ENCODE measurements at places on chromosomes 5 and 9.

- no peak for DNase-seq
Measured at GRCh38 chr5:62931153-62931950, 352.7 kb downstream of the LRRC70 start.

DNA sequence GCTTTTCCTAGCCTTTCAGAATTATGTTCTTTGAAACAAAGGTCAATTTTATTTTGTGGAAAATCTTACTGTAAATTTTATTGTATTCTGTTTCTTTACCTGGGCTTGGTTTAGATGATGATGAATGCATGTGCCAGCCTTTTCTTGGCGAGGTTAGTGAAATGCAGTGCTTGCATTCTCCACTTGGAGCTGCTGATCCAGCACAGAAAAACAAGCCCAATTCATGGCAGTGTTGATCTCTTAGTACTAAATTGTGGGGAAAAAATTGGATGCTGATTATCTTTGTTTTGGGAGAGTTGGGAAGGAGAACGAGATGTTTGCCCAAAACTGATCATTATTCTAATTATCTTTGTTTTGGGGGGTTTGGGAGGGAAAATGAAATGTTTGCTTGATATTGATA is 3.7 kb downstream of the HABP4 start:
- DNase-seq = no peak

DNA sequence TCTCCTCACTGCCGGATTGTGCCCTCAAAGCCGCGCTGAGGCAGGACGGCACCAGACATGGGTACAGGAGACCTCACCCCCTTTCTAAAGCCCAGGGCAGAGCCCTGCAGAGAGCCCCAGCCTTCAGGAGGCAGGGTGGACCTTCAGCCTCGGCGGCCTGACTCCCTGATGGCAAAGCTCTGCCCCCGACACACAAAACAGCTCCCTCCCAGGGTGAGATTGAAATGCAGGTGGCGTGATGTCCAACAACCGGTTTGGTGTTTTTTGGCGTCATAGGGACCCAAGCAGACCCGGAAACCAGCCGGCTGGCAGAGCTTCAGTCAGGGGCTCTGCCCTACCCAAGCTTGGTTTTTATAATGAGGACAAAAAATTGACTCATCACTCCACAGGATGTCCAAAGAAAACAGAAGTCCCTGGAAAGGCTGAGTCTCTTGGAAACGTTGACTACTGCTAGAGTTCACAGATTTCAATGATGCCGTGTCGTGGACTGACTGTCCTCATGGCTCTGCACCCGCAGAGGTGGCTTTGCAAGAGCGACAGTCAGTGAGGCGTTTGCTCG is 275.2 kb upstream of the IRX1 start:
- DNase-seq = no peak

DNA sequence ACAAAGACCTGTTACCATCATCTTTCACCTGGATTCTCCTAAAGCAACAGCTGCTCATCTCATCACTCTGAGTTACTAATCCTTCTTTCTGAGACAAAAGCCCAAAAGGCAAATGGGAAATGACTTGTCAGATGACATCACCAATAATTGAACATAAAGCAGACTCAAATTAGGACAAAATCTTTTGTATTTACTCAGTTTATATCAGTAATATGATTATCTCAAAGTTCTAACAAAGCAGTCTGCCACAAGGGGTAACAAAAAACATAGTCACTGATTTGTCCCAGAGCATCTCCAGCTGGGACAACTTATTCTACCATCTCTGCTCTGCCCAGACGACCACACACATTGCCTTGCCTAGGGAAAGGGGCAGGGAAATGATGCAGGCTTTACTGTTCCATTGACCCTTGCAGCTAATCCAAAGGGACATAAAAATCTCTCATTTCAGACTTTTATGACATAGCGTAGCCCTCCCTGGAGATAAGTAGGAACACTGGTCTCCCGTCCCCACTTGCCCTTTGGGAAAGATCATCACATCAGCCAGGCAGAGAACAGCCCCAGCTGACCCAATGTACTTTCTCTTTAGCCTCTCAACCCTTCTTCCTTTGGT is 249.5 kb upstream of the PTGER4 start:
- DNase-seq = no peak

DNA sequence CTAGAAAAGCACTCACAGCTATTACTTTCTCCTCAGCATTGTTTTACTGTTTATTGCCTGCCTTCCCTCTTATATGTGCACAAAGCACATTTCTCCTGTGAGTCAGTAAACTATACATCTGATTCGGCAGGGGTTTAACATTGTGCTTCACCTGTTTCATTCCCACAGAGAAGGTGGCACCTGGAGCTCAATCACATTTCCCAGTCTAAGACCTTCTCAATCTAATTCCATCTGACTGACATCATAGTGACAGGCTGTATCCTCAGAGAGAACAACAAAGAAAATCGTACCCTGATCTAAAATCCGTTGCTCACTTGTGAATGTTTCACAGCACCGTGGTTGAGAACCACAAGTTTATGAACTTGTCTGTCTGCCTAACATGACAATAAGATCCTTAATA is 92.4 kb upstream of the CAST start:
- no peak for DNase-seq

DNA sequence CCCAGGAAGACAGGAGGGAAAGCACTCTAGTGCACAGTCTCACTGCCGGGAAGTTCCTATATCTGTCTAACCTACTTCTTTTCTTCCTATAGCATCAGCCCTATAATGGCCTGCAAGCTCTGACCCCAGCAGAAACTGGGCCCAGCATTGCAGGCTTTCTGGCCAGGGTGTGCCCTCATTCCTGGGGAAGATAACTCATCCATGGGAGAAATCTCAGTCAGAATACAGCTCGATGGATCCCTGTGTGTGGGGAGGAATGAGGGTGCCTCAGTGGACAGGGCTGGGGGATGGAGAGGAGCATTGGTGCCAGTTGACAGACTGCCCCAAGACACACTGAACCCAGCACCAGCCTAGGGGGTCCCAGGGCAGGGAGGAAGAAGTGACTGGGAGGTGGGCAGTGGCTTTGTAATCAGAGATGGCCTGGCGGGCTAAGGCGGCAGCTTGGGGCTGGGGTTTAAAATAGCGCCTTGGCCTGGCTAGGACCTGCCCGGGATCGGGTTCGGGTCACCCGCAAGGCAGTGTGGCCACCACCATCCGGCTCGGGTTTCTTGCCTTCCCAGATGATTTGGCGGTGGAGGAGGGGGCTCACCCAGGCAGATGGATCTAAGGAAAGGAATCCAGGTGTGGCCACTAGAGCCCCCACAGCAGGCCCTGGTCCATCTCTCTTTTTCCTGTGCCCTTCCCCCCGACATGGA is 7.6 kb upstream of the CXXC5 start:
- DNase-seq = no peak

DNA sequence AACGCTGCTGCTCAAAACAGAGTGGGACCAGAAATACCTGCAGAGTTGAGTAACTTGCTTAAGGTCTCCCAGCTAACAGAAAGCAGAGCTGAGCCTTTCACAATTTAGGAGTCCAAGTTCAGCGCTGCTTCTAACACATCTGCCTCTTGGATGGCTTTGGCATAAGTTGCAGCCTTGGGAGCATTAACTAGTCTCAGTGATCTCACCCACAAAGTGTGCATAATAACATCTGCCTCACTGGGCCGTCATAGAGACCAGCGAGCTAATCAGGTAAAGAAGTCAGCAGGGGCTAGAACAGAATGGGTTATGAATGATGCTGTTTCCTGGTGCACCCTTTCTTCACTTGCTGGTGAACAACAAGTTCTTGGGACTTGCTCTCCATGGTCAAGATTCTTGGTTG is 36.5 kb downstream of the WWC1 start:
- no peak for DNase-seq

GRCh38 chr9:115615821-115616665 is 498.1 kb upstream of the TNC start:
- no peak for DNase-seq

DNA sequence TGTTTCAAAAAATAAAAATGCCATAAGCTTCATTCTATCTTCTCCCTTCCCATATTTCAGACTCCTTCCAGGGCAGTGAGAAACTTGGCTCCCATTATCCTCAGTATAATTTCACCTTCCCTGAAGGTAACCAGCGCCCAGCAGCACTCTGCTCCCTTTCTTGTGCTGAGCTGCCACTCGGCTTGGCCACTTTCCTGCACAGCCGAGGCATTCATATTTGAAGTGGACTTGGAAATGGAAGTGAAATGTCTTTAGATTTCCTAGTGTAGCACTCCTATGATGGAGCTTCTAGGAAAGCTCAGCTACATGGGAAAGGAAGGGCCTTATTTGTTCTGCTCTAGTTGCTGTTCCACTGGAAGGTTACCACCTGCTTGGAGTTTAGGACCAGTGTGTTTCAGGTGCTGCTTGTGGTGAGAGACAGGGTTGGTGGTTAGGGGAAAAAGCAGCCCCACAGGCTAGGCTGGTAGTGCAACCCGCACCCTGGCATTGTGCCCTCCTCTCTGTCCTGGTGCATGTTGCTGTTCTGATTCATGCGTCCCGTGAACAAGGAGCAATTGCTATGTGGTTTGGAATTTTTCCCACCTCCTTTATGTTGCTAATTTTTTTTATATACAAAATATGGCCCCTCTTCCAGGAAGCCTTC is 53.8 kb downstream of the RAD23B start:
- no peak for DNase-seq

- DNase-seq = no peak
Measured at GRCh38 chr9:72858089-72858912, 94.6 kb downstream of the ALDH1A1 start.

- DNase-seq = no peak
Measured at GRCh38 chr5:150513375-150514309, 5.7 kb downstream of the NDST1 start.

DNA sequence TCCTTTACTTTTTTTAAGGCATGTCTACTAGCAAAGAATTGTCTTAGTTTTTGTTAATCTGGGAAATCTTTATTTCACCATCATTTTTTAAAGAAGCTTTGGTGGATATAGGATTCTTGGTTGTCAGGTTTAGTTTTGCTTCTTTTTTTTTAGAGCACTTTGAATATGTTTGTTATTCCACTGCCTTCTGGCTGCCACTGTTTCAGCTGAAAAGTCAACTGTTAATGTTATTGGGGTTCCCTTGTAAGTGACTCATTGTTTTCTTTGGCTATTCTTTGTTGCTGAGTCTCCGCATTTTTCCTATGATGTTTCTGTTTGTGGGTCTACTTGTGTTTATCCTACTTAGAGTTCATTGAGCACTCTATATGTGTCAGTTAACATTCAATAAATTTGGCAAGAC is 44.4 kb downstream of the PHAX start:
- DNase-seq = no peak

Measured in stimulated activated CD4-positive, alpha-beta T cell treated with anti-CD3 and anti-CD28 coated beads, TNF-alpha, amount 100 ng/mL, for 24 hours (primary cell).